ENCODE measurements at places on chromosomes 3 and 15. TPM values are rescaled to one million over a fixed set of nuclear protein-coding genes. Genes with fewer than 3 reads are reported as not detected.

- DNase-seq, result no peak
Measured at GRCh38 chr3:122985539-122985938, 42.0 kb downstream of the SEMA5B start.

GRCh38 chr3:71724584-71725270 lies 475 bp downstream of the EIF4E3 start:
- no peak for DNase-seq

Gene GPR62
- under 0.01 TPM for total RNA-seq

Gene DOCK3
- total RNA-seq, result 1.3 TPM

- DNase-seq, result peak; percentile 53
Measured at GRCh38 chr3:75294124-75294523, 370.0 kb upstream of the FRG2C start.

DNA sequence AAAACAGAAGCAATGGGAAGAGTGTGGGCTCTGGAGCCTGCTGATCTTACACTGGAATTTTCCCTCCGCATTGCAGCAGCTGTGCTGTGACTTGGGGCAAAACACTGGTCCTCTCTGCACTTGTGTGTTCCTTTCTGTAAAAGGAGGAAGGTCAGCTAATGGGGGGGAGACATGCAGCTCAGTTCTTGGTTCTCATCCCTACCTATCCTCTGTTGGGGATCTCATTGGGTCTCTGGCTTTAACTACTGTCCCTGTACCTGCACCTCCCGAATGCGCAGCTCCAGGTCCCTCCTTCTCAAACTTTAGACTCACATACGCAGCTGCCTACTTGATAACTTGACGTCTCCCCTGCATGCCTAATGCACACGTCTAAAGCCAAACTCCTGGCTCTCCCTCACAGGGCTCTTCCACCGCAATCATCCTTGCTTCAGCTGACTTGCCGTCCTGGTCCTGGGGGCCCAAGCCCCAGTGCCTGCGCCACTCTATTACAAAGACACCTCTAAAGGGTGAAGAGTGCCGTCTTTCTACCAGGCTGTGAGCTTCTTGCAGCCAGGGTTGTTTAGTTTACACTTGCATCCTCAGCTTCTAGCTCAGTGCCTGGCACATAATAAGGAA lies 5.9 kb upstream of the TMEM44 start:
- DNase-seq, result no peak

GRCh38 chr3:34646911-34647460 lies 848.6 kb downstream of the PDCD6IP start:
- DNase-seq, result no peak

DNA sequence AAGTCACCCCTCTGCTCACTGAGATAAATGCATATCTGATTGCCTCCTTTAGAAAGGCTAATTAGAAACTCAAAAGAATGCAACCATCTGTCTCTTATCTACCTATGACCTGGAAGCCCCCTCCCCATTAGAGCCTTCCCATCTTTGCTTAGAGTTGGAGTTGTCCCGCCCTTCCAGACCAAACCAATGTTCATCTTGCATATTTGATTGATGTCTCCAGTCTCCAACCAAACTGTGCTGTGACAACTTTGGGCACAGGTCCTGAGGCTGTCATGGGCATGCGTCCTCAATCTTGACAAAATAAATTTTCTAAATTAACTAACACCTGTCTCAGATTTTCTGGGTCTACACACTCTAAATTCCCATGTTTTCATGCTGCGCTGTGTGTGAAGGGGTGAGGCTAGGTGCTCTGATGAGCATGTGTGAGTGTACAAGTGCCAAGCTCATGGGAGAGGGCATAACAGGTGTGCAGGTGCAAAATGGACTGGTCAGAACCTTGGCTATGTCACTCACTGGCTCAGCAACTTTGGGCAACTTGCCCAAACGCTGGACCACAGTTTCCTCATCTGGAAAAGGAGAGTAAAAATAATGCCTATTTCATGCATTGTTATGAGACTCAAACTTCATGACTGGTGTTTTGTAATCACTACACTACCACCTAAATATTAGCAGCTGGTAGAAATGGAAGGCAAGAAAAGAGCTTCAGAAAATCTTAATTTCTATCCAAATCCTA lies 7.2 kb downstream of the DAPK2 start:
- DNase-seq, result no peak

Gene TMEM212
- not detected for total RNA-seq

GRCh38 chr15:71705151-71705550 lies 105.2 kb upstream of the NR2E3 start:
- DNase-seq, result no peak

DNA sequence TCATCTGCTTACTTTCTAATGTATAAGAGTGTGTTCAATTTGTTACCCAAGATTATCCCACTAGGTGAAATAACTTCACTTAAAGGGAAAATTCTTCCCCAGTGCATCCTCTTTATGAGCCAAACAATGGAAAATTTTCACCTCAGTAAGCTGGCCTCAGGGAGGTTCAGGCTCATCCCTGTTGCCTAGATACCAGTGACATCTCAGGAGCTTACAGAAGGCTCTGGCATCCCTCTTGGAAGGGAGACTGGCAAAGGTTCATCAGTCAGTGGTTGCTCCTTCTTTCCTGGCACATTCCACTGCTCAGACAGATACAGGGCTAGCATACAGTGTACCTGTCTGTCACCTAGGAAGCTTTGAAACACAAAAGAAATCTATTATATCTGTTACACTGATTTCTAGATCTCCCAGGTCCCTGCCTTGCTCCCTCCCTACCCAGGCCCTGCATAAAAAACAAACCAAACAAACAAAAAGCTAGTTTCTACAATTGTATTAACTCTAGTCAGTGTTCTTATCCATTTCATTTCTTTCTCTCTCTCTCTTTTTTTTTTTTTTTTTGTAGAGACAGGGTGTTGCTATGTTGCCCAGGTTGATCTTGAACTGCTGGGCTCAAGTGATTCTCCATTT lies 1.7 kb downstream of the IP6K2 start:
- DNase-seq, result no peak

Measured in hematopoietic multipotent progenitor cell (in vitro differentiated cells).